ENCODE measurements at places on chromosomes 4 and X.

DNA sequence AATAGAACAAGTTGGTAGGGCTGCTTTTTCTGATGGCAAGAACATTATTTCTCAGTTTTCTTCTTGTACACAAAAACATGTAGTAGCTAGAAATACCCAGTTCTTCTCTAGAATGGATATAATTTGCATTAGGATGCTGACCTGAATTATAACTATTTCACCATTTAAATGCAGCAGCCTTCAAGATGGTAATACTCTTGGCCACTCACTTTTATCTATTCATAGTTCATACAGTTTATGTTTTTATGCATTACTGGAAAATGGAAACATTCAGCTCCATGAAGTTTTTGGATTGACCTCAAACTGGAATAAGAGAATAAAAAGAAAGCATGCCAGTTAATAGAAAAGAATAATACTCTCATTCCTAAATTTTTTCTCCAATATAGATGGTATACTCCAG, 487.4 kb downstream of the PABPC4L start:
- no peak for DNase-seq

- DNase-seq, result no peak
Measured at GRCh38 chr4:89285745-89286144, 21.9 kb downstream of the GPRIN3 start.

- DNase-seq, result peak; percentile 71
Measured at GRCh38 chr4:75432683-75433082, 81.5 kb downstream of the RCHY1 start.

GRCh38 chr4:58843455-58843854, 1733.3 kb upstream of the IGFBP7 start:
- no peak for DNase-seq

DNA sequence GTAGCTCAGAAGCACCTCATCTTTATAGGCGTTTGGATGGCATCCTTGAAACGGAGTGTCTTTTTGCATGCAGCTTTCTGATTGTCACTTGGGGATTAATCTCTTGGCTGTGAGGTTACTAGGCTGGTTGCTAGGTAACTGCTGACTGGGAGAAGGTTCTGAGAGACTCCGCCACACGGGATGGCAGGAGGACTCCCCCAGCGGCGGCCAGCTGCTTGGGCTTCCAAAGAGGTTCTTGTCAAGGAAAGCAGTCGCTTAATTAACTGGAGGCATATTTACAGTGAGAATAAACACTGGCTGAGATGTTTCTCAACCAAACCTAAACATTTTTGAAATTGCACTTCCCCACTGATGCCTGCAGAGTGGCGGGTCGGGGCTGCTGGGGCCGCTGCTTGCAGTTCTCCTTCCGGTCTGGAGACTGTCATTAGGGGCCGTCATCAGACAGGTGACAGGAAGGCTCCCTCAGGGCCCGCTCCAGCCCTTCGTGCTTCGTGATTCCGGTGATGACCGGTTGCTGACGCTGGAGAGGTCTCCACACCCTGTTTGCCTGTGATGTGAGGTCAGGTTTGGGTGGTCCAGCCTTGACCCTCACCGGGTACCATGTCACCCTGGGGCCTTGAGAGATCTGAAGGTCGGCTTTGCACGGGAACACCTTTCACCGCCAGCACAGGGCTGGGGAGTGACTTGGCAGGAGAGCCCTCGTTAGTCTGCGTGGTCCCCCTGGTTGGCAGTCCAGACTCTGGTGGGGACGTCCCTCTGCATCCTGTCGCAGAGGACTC, 9.1 kb downstream of the NSG1 start:
- DNase-seq, result peak; percentile 25

- no peak for DNase-seq
Measured at GRCh38 chr4:123363729-123364128, 32.9 kb upstream of the SPRY1 start.

- peak; percentile 10 for DNase-seq
Measured at GRCh38 chrX:68090266-68090665, 343.0 kb downstream of the OPHN1 start.

- no peak for DNase-seq
Measured at GRCh38 chr4:86934147-86934770, 552 bp upstream of the AFF1 start.

GRCh38 chrX:133513123-133513522, 97.8 kb upstream of the GPC4 start:
- DNase-seq, result no peak

DNA sequence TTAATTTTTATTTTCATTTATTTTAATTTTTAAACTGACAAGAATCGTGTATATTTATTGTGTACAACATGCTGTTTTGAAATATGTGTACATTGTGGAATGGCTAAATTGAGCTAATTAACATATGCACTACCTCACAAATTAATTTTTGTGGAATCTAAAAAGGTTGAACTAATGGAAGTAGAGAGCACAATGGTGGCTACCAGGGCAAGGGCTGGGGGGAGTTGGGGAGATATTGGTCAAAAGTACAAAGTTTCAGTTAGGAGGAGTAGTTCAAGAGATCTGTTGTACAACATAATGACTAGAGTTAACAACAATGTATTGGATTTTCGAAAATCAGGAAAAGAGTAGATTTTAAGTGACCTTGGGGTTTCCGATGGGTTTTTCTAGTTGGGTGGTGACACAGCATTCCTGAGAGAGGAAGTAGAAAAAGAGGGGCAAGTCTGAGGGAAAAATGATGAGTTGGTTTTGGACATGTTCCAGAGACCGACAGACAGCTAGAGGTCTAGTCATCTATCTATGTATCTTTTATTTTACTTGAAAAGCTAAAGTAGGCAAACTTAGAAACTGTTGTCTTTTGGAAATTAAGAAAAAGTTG, 23.2 kb downstream of the APOO start:
- peak; percentile 64 for DNase-seq

GRCh38 chr4:112852601-112853000, 196.9 kb upstream of the ANK2 start:
- DNase-seq, result no peak

GRCh38 chr4:4443821-4444220, 56.9 kb downstream of the NSG1 start:
- DNase-seq, result no peak

DNA sequence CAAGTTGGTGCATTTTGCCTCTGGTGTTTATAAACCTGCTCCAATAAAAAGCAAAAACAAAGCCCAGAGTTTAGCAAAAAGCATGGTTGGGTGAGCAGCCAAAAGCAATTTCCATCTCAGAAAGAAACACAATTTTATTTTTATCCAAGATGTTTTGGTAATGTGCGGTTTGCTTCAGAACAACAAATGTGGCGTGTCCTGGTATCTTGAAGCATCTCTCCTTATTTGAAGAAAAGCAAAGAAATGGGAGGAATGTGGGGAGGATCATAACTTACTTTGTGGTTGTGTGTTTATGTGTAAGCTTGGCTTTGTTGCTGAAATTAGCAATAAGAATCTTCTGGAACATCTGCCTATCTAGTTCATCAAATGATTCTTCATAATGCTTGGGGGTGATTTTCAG, 88.3 kb upstream of the DDX3X start:
- DNase-seq, result no peak

- DNase-seq, result no peak
Measured at GRCh38 chr4:112536123-112536522, 20.1 kb upstream of the NEUROG2 start.

DNA sequence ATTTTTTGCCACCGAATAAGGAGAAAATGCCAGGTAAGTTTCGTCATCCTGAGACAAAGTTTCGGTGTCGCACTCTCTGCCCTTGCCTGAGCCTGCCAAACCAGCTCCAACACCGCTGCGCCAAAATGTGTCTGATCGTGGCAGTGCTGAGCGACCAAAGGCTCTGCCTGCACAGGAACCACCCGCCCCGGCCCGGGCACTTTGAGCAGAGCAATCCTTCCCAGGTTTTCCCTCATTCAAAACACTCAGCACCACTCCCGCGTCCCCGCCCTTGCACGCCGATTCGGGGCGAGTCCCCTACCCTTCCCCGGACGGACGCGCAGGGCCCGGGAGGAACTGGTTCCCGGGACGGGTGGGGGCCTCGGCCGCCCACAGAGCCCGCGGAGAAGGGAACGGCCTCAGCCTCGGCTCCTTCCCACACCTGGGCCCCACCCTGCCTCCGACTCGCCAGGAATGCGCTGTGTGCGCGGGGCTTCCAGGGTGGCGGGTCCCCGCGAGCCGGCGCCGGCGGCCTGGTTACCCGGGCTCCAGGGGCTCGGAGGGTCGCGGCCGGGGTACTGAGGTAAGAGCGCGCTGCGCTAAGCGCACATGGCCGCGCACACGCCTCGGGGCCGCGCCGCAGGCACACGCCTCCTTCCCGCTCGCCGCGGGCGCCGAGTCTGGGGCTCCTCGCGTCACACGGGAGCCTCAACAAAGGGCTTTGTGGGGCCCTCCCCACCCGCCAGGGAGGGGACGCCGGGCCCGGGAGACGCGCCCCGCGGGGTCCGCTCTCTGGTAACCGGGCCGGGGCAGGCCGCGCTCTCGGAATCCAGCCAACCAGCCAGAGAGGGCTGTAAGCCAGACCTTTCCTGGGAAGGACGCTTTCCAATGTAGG, at the start of gene C4orf36:
C4orf36 (minus strand) TSS at position 661 of the 874 bp plus-strand sequence. CDS start 902 bp downstream, outside the sequence.
- DNase-seq, result peak; percentile 82

DNA sequence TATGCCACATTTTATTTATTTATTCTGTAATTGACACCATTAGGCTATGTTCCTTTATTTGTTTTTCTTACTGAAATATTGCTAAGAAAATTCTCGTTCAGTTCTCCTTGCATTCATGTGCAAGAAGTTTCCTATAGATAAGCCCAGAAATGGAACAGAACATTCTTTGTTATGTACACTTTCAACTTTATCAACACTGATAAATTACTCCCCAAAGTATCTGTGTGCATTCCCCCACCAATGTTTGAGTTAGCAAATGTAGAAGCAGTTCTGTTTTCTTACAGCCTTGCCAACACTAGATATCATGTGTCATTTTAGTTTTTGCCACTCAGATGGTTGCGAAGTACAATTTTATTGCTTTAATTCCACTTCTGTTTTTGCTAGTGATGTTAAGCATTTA, 166.4 kb upstream of the NPY2R start:
- peak; percentile 13 for DNase-seq

GRCh38 chr4:52372269-52372668, 286.8 kb downstream of the USP46 start:
- DNase-seq, result no peak

DNA sequence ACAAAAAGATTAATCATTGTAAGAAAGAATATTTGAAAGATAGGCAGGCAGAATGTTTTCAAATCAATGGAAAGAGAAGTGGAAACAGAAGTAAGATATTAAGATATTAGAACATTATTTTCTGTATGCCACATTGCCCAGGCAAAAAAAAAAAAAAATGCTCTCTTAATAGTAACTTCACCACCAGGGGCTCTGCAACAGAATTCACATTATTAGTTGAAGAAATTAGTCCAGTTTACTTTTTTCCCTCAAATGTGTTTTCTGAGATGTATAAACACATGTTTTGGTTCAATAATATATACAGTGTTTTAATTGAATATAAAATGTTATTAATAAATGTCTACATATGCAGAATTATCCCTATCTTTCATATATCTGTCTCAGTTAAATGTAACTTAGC, 78.0 kb upstream of the ADAD1 start:
- peak; percentile 40 for DNase-seq

DNA sequence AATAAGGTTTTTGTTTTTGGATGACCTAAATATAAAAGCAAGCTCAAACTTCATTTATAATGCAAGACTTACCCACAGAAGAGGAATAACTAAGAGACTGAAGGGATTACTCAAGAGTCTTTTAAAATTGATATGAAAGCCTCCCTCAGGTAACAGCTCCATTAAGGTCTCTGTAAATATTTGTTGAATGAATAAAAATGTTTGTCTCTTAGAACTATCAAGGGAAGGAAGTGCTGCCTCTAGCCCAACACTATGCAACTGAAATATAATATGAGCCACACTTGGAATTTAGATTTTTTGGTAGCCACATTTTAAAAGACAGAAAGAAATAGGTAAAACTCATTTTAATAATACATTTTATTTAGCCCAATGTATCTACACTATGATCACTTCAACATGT, 127.8 kb downstream of the SH3RF1 start:
- no peak for DNase-seq

DNA sequence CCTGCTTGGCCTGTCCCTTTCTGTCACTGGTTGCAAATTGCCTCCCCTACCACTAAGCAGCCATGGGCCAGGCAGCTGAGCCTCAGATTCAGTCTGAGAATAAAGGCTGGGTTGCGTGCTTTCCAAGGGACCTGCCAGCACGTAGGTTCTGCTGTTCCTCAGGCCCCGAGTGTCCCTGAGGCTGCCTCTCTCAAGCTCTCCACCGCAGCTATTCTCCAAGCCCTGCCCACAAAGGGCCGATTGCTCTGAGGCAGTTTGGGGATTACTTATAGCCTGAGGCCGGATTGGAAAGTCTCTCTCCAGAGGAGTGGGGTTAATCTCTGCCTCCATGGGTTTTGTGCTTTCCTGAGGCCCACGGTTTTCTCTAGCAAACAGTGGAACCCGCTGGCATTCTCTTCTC, 590.7 kb downstream of the BCOR start:
- DNase-seq, result no peak

DNA sequence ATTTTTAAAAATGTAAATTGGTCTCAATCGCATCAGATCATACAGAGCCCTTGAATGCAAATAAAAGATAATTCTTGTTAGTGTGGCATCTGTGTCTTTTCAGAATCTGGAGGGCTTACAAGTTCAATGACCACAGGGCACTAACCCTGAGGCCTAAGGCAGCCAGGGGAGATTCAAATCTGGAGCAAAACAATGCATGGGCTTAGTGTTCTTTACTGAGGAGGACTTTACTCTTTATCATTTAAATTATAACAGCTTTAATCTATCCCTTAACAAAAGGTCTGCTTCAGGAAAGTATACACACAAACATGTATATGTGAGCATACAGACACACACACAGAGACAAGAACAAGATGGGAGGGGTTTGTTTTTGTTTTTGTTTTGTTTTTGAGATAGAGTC, 51.0 kb upstream of the NSUN7 start:
- no peak for DNase-seq

GRCh38 chr4:182532441-182532840, 289.2 kb downstream of the TENM3 start:
- no peak for DNase-seq

DNA sequence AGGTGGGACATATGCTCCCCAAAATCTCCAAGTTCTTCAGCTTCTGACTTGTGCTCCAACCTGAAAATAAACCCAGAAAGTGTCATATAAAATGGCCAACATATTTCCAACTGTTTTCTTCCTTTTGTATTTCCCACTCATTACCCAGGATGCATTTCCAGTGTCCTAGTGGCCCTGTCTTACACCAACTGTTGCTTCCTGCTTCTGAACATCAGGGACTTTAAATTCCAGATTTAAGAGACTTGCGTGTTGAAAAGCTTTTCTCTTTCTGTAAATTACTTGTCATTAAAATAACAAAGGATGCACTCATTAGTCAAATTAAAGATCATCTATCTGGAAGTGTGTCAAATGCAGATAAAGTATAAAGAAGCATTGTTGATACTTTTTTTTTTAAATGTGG, 19.9 kb downstream of the MID1 start:
- DNase-seq, result no peak

All from hematopoietic multipotent progenitor cell treated with erythropoietin and hydrocortisone succinate and interleukin-3 and kit ligand, for 4 days (in vitro differentiated cells).